ENCODE measurements at places on chromosomes 11 and 22. TPM values are rescaled to one million over a fixed set of nuclear protein-coding genes. Genes with fewer than 3 reads are reported as not detected.

- DNase-seq = no peak
These were observed 9.9 kb upstream of the MAFF start for GRCh38 chr22:38191731-38192474.

Gene SLC17A6
- not detected for total RNA-seq

Gene ANO9
- 22.5 TPM for total RNA-seq

DNA sequence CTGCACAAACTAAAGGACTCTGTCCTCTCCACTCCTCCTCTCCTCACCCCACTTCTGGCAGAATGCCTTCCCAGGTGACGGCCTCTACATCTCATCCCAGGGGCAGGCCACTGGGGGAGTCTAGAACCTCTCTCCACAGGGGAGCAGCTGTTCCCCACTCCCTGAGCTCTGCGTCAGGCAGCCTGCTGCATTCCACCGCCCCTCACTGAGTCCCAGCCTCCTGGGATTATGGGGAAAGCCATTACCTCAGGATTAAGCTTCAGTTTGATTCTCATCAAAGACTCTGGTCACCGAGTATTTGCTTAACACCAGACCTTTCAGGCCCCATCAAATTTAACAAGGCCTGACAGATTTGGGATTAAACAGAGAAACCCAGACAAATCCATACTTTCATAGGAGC, 405.9 kb downstream of the NXPE2 start:
- no peak for DNase-seq

DNA sequence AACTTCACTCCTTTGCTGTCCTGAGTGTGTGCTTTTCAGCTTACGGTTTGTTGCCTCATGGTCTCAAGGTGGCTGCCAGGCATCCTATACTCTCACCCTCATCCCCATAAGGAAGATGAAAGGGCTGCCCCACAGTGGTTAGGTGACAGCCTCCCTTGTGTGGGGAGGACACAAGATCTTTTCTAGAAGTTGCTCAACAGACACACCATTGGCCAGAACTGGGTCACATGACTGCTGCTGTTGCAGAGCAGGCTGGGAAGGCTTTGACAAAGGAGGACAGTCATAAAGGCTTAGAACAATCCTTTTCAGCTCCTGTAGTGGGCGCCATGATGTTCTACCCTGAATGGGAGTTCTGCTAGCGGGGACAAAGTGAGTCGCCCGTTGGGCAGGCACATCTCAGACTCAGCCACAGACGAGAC, 69.7 kb upstream of the RASD2 start:
- DNase-seq = no peak

Gene OR9Q2
- total RNA-seq = not detected

- DNase-seq = peak; percentile 4
These were observed 564.4 kb upstream of the LUZP2 start for GRCh38 chr11:23932485-23932898.

GRCh38 chr22:46935506-46936377, 173.3 kb downstream of the TBC1D22A start:
- DNase-seq = peak; percentile 2

GRCh38 chr22:45864959-45865476, 111.9 kb downstream of the WNT7B start:
- DNase-seq = no peak

- no peak for DNase-seq
These were observed 315.8 kb downstream of the BLID start for GRCh38 chr11:121800240-121800639.

GRCh38 chr22:35622191-35622913, 5.2 kb upstream of the MB start:
- DNase-seq = peak; percentile 92

DNA sequence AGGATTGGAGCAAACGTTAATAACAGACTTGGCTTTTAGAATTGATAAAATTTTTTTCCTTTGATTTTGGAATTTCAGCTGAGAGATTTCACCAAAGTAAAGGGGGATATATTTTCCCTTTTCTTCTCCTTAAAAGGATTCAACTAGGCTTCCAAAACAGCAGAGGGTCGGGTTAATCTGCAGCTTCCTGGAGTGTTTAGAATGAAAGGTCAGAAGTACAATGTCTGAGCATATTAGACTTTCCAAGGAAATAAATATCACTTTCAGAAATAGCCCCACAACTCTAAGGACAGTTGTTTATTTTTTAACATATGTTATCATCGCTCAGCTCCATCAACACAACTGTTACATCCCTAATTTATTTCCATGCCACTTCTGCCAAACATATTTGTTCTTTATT, 1532.9 kb upstream of the RAG2 start:
- no peak for DNase-seq

Measured in PC-3 (cell line).